ENCODE measurements at places on chromosomes 3 and 15.

- no peak for DNase-seq
These were observed 12.9 kb upstream of the CCDC80 start for GRCh38 chr3:112653881-112654300.

DNA sequence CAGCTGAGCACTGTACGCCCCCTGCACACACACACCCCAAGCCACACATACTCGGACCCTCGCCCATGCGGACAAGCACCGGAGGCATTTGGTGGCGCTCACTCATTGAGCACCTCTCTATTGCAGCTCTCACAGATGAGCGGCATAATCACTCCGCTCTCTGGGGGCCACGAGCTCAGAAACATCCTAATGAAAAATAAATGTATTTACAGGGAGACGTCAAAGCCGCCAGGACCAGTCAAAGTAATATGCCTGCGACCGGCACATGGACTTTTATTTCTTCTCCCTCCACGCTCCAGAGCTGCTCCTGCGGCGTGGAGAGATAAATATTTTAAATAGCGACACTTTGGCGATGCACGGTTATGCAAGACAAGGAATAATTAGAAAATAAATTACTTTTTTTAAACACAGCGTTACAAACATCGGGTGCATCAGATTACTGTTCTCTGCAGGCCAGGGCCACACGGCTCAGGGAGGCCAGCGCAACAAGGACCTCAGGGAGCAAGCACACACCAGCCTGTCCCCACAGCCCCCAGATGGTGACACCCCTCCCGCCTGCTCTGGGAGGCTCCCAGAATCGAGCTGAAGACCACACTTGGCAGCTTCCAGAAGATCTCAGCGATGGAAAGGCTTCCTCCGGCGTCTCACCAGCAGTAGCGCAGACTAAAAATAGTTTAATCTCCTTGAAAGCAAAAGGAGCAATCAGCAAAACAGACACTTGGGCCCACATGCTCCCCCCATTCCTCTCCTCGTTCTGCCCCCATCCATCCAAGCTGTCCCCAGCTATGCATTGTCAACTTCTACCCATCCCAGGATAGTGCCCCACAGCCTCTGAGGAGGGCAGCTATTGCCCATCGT is 48.0 kb downstream of the CACNA2D2 start:
- DNase-seq, result no peak

- DNase-seq, result peak; percentile 86
These were observed at the start of gene DYNLT2B for GRCh38 chr3:196317687-196318467. Gene DYNLT2B (minus strand): TSS chr3:196318240. CDS start chr3:196318152, 88 bp downstream.

DNA sequence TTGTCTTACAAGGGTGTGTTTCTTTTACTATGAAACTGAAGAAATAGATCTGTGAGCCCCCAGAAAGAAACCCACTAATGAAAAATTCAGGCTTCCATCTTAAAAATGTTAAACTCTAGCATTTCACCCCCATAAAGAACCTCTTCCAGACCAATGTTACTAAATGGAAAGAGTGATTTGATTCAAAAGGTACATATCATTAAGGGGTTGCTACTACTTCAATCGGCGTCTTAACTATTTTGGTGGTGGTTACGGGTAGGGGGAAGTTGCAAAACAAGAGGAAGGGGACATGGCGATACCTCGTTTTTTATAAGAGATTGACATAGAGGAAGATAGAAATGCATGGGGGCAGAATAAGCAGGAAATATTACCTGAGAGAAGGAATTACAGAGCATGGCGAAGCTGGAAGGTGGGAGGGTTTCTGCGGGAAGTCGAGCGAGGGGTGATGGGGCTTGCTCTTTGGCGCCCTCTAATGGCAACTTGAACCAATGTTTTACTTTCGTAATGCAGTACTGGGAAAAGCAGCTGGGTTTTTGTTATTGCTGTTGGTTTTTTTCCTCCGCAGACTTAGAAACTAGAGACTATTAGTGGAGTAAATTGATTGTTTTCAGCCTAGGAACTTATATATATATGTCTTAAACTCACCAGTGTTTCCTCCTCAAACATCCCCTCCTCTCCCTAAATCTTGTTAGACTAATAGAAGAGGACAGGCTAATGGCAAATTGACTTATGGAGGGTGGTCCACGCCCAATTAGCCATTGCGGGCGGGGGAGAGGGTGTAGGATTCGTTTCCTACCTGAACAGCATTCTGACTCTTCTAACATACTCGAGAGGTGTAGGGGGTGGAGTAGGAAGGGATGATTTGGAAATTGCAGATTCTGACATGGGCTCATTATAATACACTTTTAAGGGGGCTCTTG is 11.3 kb upstream of the SOX2 start:
- no peak for DNase-seq

DNA sequence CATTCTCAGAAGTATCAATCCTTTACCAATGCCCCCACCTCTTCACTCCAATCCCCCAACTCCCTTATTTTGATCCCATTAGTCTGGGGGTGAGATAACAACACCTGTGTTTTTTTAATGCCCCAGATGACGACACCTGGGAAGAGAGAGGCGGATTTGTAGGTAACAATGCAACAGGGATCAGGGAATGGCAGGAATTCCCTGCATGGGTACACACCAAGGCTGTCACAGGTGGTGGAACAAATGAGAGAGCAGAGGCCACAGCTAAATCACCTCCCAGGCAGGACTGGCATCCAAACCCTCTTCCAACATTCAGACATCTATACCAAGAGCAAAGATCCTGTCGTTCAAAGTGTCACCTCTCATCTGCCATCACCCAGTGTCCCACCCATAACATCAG is 319.2 kb upstream of the TRIM42 start:
- DNase-seq, result no peak

DNA sequence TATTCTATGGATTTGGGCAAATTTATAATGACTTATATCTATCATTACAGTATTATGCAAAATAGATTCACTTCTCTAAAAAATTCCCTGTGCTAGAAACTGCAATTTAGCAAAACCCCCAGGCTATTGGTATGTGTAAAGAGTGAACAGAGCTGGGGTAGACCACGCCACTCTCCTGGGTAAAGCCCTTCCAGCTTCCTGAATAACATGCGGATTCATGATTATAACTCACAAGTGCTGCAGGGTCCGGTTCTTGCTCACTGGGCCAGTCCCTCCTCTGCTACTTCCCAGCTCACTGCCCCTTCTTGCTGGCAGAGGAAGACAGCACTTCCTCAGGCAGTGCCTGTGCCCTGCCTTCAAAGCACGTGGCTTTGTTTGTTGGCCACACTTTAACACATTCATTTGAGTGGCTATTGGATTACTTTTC is 4.1 kb downstream of the CD80 start:
- peak; percentile 62 for DNase-seq

DNA sequence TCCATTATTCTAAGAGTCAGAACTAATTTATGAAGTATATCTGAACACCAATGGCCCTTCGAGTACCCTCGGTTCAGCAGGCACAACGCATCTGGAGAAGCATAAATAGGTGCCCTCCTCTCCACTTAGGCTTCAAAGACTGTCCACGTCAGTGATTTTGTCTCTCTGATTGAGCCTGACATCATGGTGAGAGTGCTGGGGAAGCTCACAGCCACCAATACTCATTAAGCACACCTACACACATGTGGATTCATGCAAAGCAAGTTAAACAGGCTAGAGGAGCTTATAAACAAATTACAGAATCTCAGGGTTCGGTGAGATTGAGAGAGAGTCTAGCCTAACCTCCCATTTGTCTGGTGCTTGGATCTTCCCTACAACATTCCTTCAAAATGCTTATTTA is 3.6 kb downstream of the CLDN1 start:
- no peak for DNase-seq

GRCh38 chr15:74336061-74337005 is 31.1 kb downstream of the CYP11A1 start:
- DNase-seq, result no peak

DNA sequence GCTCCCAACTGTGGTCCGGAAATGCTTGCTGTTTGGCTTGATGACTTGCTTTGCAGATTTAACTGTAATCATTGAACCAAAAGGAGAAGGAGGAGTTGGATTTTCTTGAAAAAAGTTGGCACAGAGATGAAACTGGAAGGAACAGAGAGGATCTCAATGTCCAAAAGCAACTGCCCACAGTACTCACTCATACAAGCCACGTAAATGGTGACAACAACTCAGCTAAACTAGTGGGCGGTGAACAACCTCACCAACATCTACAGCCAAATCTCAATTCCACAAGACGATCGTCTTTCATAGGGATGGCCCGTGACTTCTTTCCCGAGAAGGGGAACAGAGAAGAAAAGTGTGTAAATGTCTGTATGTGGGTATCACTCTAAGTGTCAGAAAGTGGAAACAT is 48.1 kb downstream of the MYO5C start:
- no peak for DNase-seq

- DNase-seq, result no peak
These were observed 9.2 kb downstream of the CCDC14 start for GRCh38 chr3:123951522-123952447.

DNA sequence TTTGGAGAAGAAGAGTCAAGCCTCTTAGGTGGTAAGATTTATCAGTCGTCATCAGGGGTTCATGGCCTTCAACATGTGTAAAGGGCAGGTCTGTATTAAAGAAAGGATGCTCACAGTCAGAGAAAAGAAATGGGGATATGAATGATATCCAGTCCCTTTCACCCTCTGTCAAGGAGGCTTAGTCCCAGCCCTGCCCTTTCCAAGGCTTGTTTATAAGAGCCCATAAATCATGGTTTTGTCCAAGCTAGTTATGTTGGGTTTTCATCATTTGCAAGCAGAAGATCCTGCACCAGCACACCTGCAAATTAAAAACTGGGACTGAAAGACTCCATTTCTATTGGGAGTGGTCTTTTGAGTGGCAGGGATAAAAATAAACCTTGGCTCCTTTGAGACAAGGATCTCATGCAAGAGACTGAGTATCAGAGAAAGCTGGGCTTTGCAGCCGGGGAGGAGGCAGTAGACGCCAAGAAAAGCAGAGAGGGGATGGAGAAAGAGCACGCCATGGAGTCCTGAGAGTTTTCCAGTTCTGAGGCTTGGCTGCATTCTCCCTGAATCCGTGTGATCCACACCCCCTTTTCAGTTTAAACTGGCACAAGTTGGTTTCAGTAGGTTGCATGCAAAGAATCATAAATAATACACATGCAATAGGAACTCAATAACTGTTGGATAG is 12.6 kb upstream of the PDIA5 start:
- no peak for DNase-seq

- DNase-seq, result peak; percentile 1
These were observed at the start of gene VGLL3 for GRCh38 chr3:86990734-86991481. Gene VGLL3 (minus strand): TSS chr3:86991149. CDS start chr3:86990743, 406 bp downstream.

GRCh38 chr15:91975241-91975978 is 121.9 kb downstream of the SLCO3A1 start:
- DNase-seq, result no peak

DNA sequence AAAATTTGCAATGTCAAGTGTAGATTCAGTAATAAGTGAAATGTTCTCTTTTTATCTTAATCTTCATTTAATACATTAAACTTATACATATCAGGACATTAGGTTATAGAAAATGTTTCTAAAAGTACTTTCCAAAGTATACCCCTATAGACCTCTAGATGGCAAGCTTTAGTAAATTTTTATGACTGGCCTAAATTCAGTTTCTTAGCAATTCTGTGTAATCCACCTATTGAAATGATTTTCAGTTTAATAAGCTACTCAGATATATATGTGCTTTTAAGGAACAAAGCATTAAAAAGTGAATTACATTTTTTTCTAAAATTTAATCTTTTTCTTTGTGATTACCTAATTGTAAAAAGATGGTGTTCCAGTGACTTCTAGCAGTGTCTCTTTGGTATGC is 342.2 kb downstream of the GBE1 start:
- DNase-seq, result no peak

- DNase-seq, result no peak
These were observed 469.3 kb upstream of the CDIN1 start for GRCh38 chr15:36109943-36110658.

GRCh38 chr3:55882006-55882405 is 394.9 kb upstream of the WNT5A start:
- no peak for DNase-seq

DNA sequence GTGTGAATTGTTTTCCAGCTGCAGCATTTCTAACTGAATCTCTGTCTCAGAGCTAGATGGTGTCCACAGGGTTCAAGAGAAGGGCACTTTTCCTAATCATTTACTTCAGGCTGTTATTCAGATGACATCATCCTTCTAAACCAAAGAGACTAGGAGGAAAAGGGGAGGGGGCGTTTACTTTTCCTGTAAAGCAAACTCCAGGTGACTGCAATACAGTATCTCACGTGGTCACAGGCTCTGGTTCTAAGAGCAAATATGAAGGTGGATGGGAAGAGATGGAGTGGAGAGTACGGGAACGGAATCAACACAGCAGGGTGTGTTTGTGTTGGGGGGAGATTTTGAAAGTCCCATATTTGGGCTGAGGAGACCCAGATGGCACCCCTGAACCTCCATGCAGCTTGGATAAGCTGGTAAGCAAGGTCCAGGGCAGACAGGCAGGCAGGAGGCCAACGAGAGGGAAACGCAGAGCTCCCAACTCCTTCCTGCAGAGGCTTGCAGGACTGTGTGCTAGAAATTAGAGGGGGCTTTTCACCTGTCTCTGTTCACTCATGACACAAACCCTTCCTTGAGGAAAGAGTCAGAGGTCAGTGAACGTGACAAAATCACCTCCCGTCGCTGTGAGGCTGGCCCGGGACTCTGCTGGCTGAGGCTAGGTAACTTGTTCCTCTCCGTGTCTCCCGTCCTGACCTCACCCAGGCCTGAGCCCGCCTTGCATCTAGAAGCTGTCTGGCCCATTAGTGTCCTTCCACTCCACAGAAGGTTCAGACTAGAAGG is 151.2 kb downstream of the OPA1 start:
- DNase-seq, result no peak

- no peak for DNase-seq
These were observed 74.3 kb upstream of the ARPP21 start for GRCh38 chr3:35565048-35565447.

GRCh38 chr3:63960048-63960711 is 48.0 kb upstream of the SCAANT1 start:
- DNase-seq, result no peak

DNA sequence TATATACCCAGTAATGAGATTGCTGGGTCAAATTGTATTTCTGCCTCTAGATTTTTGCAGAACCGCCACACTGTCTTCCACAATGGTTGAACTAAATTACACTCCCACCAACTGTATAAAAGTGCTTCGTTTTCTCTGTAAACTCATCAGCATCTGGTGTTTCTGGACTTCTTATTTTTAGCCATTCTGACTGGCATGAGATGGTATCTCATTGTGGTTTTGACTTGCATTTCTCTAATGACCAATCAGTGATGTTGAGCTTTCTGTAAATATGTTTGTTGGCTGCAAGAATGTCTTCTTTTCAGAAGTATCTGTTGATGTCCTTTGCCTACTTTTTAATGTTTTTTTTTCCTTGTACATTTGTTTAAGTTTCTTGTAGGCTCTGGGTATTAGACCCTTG is 182.9 kb upstream of the TRIM42 start:
- no peak for DNase-seq
